ENCODE measurements at places on chromosomes 1 and 21.

DNA sequence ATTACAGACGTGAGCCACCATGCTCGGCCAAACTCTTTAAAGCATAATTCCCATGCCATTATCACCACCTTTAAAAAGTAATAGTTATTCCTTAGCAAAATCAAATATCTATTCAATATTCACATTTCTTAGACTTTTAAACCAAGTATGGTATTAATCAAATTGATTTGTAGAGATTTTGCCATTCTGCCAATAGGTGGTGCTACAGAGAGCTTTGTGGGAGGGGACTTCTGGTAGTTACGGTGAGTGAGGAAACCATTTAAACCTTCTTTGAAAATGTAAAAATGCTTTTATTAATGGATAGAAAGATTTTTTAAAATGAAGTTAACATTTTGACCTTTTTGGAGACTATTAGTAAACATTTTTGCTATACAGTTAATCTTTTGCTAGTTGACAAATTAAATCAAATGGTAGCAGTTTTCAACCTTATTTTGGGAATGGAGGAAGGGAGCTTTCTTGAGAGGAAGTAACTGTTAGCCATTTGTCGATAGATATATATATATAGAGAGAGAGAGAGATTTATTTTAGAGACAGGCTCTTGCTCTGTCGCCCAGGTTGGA is 19.3 kb downstream of the IARS2 start:
- DNase-seq, result no peak

DNA sequence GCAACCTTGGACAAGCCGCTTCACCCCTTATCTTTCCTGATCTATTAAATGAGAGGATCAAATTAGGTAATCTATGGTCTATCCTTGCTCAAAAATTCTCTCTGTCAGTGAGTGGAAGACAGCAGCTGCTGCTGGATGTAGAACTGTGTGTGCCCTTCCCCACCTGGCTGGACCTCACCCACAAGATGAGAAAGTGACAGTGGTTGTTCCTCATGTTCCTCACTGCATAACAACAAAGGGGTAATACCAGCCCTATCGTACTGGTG is 16.9 kb downstream of the SSR2 start:
- DNase-seq, result no peak

- DNase-seq, result no peak
Measured at GRCh38 chr1:228228601-228229074, 20.8 kb downstream of the OBSCN start.

- no peak for DNase-seq
Measured at GRCh38 chr21:37367336-37367702, 746 bp downstream of the DYRK1A start.

GRCh38 chr1:180163041-180163440 is 8.4 kb downstream of the QSOX1 start:
- no peak for DNase-seq

DNA sequence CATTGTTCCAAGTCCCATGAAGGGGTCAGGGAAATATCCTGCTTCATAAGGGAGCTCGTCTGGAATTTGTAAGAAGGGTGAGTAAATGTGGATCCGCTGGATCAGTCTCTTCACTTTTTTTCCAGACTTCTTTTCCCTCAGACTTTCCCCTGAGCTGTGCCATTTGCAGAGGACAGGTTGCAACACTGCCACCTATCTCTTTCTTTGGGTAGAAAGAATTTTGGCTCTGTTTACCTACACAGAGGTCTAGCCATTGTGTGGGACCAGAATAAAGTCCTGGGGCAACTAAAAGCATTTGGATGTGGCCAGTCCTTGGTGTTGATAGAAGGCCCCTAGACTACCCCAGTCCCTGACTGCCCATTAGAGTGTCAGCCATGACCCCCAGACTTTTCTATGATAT is 1146.7 kb upstream of the PRMT6 start:
- DNase-seq, result no peak

DNA sequence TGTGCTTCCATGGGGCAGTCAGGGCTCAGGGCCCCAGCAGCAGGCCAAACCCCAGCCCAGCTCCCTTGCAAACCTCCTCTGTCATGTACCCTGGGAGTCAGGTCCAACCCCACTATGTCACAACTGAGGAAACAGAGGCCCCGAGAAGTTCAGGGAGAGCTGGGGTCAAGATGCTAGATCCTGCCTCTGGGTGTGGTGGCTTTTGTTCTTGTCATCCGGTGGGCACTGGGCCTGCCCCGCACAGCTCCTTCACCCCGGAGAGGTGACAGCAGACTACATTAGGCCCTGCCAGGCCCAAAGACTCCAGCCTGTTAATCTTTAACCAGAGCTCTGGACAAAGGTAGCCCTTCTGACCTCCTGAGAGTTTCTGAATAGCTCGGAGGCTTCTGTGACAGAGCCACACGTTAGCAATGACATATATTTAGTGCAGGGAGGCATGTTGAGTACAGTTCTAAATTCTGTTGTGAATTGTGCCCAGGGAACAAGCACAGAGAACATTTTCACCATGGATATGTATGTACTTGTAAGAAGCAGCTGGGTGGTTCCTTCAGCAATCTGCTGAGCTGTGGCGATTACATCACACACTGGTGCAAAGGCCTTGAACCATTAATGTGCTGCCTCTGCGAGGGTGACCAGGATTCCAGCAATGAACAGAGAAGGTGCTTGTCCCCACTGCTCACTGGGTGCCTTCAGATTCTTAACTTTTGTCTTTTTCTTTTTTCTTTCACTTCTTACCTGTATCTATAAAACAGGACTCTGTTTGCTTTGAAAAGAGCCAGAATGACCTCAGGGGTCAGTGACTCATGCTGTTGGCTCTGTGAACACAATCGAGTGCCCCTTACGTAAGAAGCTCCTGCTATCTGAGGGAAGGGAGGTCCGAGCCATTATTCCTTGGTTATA is 102.8 kb downstream of the RHOU start:
- no peak for DNase-seq

DNA sequence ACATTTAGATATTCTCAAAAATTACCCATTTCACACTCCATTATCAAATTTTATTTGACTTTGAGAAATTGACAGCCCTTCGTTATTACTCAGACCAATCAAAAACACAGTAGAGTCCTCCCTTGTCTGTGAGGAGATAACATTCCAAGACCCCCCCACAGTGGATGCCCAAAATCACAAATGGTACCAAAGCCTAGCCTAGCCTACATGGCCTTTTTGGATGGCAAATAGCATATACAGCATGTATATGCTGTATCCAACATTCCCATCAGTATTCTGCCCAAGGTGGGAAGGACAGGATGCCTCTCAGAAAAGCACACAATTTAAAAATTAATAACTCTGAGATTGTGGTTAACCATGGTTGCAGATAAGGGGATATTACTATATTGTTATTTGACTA is 17.3 kb downstream of the SFPQ start:
- no peak for DNase-seq

DNA sequence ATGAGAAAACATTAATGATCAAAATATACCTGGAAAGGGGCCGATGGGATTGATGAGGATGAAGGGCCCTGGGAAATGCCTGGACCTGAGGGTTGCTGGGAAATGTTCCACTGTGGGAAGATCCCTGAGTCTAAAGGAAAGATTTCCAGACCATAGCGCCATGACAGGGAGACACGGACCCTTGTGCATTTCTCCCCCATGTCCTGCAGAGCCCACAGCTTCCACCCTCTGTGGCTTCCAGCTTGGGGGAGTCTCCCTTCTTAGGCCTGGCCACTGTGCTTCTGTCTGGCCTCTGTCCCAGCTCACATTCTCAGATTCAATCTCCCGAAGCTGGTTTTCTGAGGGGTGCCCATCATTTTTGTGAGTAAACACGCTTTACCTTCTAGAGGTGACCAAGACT is 1.0 kb upstream of the PRAMEF12 start:
- no peak for DNase-seq

Measured in breast epithelium (tissue), 4 donors.